NCI-H187 (cell line): ENCODE measurements at places on chromosomes 3 and 15.

DNA sequence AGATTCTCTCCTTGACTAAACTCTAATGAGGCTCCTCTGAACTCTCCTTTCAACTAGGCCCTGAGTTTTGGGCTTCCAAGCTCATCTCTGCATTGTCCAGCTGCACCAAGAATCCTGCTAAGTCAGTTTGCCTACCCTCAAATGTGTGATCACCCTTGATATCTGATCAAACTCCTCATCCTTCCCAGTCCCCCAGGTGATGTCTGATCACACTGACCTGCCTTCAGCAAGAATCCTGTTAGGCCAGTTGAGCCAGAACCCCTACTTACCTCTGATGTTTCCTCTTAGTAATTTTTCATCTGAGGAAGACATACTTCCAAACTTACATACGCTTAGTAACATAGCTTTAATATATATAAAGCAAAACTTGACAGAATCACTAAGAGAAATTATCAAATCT is 28.8 kb downstream of the SUMF1 start:
- DNase-seq: no peak

- DNase-seq: no peak
Observed at GRCh38 chr15:52095597-52096262, 16.8 kb downstream of the BCL2L10 start.

GRCh38 chr15:41546851-41547786 is 3.1 kb upstream of the RPAP1 start:
- no peak for DNase-seq

- DNase-seq: no peak
Observed at GRCh38 chr3:143935678-143936077, 35.9 kb upstream of the DIPK2A start.

DNA sequence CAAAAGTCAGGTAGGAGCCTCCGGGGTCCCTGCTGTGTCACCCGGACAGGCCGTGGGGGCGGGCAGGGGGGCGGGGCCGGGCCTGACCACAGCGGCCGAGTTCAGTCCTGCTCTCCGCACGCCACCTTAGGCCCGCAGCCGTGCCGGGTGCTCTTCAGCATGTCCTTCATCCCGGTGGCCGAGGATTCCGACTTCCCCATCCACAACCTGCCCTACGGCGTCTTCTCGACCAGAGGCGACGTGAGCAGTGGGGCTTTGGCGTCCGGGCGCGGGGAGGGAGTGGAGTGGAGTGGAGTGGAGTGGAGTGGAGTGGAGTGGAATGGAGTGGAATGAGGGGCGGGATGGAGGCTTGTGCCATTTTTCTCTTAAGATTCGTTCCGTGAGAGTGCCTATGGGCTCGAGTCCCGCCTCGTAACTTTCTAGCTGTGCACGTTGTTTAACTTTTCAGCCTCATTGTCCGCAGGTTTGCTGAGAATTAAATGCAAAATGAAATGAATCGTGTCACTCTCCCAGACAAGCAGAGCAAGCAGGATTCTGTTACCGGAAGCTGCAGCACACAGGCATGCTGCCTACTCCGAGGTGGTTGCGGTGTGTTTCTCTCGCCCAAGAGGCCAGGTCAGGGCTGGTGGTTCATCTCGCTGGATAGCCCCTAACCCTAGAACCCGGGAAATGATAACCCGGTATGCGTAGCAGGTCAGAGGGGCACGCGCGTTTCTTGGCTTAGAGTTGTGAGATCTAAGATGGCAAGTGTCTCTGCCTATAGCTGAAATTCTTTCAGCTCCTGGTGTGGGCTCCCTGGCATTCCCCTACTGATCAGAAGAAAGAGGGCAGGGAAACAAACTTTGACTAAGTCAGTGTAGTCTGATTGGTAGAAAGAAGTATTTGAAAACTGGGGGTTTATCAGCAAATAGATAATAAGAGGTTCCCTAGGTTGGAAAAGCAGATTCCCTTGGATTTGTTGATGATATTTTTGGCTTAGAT is at the start of gene FAH:
Gene FAH, plus strand, starts transcription at position 104 of the 981 bp plus-strand sequence. Its CDS starts 56 bp downstream, at position 160.
- DNase-seq: no peak

GRCh38 chr15:70319466-70319865 is 221.7 kb upstream of the TLE3 start:
- DNase-seq: no peak

DNA sequence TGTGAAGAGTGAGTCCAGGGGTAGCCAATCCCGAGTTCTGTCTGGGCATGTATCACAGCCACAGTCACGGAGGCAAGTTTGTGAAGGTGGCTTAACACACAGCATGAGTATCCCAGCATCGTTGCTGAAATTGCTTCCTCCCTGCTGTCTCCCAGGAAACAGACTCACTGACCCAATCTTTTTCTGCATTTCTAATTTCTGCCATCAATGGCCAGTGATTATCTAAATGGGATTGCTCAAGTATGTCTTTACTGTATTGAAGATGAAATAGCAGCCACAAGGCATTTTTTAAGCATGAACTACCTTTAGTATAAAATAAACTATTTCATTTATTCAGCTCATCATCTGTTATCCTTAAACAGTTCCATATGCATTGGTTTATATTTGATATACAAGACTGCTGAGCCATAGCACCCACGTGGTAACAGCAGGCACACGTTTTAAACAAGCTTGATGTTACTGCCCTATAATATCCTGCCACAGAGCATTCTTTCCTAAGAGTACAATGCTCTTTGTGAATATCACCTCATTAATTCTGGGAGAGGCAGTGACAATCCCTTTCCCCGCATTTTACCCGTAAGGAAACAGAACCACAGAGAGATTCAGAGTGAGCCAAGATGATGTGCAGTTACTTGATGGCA is 276.6 kb upstream of the THBS1 start:
- DNase-seq: no peak

- no peak for DNase-seq
Observed at GRCh38 chr3:169400874-169401273, 262.6 kb downstream of the MECOM start.

DNA sequence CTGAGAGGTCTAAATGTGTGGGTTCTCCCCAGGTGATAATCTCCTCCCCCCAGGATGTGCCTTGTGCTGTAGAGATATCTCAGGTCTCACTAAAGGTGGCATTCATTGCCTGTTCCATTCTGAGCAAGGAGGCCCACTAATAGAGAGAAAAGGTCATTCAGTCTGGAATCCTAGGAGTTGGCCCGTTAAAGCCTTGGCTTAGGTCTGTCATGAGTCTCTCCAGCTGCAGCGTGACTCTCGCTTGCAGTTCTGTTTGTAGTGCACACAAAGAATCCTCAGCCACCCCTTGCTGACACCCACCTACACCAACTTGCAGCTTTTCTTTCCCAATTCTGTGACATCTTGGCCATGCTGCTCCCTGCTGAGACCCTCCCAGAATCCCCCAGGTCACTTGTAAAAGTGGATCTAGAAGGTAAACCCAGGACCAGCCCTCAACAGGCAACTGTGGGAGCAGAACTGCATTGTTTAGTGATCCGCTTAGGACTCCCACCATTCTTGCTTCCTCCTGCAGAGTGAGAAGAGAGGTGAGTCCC is 17.7 kb downstream of the MAGEF1 start:
- DNase-seq: no peak
